ENCODE measurements at places on chromosomes 4 and X.
A peak's percentile ranks its signal among the peaks of the same experiment; 100 is the strongest.

DNA sequence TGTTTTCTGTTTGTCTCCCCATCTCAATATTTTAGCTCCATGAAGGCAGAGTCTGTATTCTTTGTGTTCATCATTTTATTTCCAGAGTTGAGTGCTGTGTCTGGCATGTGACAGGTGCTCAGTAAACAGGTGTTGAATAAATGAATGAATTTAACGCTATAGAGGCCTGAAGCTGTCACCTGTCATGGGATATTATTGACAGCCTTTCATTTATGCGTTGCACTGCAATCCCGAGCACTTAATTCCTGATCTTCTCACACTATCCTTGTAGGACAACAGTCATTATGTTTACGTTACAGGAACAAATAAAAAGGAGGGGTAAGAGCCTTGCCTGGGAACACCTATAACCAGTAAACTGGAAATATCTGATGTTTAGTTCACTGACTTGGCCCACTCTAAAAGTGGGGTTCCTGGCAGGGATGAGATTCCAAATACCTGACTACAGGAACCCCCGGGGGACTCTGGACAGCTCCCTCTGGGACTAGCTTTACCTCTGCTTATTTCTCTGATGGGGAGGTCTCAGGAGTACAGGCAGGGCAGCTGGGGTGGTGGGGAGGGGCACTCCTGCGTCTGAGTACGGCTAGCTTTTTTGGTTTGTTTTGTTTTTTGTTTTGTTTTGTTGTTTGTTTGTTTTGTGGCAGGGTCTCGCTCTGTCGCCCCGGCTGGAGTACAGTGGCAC is 36.6 kb downstream of the SEL1L3 start:
- no peak for DNase-seq

DNA sequence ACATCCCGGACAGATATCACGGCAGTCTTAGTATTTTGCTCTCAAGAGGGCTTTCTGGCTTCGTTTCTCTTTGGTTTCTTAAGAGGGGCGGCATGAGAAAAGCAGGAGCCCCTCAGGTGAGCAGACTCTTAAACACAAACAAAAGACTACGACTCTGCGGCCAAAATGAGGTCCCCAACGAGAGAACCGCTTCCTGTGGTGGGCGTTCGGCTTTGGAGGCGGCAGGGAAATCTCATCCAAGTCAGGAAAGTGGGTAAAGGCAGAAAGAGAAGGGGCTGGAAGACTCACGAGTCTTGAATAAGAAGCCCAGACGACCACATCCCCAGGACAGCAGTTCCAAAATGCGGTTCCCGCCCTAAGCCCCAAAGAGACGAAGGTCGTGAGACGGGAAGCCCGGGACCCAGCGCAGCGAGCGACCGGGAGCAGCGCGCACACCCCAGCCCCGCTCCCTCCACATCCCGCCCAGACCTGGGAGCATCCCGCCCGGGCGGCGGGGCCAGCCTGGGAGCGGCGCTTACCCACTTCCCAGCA is 409 bp downstream of the UGDH start:
- DNase-seq = peak; percentile 1

- DNase-seq = no peak
These were observed 738 bp upstream of the HPF1 start for GRCh38 chr4:169758401-169758962.

DNA sequence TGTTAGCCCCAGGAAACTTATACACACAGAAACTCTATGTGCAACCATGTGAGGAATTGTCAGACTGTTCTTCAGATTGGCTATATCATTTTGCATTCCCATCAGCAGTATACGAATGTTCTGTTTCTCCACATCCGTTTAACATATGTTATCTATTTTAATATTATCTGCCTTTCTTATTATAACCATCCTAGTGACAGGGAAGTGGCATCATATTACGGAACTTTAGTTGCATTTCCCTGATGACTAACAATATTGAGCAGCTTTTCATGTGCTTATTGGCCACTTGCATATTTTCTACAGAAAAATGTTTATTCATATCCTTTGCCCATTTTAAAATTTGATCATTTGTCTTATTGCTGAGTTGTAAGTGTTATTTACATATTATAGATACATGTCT is 36.5 kb upstream of the IL15 start:
- no peak for DNase-seq

DNA sequence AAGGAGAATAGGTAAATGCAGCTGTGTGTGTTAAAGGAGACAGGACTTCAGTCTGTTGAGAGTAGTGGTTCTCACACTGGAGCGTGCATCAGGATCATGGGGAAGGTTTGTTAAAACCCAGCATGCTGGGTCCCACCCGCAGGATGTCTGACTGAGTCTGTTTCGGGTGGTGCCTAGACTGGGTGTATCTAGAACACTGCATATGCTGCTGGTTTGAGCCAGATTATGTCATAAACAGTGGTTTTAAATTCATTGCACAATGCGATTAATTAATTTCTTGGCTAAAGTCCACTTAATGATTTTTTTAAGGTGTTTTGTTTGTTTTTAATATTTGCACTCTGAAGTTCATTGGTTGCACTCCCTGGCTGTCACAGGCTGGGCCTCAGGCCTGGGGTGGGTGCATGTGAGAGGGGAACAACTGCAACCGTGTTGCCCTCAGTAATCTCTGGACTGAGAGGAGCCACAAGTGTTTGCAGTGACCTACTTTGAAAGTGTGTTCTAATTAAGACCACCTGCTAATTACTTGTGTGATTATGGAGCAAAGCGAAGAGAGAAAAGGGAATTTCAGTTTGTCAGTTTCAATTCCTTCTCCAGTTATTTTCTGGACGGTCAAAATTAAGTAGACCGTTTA is 8.3 kb downstream of the HCCS start:
- no peak for DNase-seq

DNA sequence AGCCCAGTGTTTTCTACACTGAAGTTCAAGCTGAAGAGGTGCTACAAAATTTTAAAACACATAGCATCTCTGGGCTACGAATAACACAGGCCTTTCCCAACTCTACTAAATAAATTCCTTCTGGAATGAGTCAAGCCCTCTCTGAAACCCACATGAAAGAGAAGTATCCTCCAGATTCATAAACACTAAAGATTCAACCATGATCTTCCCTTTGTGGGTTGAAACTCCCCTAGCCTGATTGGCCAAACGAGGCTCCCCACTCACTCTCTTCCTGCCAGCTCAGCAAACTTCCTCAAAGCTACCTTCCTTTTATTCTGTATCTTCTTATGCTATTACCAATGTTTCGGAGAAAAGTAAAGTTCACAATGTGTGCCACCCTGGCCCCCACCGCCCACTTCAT is 95.4 kb downstream of the NKX6-1 start:
- DNase-seq = no peak
